ENCODE measurements at places on chromosomes 13 and 19.

GRCh38 chr19:52590728-52591127 is 20.6 kb downstream of the ZNF701 start:
- H3K27me3 ChIP-seq = no peaks in the 10 kb centered on the region
- H3K36me3 ChIP-seq = peaks cover 58% of the 10 kb centered on the region
- peak; percentile 7 for DNase-seq
- H3K27ac ChIP-seq = no peak overlapping the region
- H3K4me3 ChIP-seq = no peak overlapping the region
- H3K4me1 ChIP-seq = no peaks in the 10 kb centered on the region

DNA sequence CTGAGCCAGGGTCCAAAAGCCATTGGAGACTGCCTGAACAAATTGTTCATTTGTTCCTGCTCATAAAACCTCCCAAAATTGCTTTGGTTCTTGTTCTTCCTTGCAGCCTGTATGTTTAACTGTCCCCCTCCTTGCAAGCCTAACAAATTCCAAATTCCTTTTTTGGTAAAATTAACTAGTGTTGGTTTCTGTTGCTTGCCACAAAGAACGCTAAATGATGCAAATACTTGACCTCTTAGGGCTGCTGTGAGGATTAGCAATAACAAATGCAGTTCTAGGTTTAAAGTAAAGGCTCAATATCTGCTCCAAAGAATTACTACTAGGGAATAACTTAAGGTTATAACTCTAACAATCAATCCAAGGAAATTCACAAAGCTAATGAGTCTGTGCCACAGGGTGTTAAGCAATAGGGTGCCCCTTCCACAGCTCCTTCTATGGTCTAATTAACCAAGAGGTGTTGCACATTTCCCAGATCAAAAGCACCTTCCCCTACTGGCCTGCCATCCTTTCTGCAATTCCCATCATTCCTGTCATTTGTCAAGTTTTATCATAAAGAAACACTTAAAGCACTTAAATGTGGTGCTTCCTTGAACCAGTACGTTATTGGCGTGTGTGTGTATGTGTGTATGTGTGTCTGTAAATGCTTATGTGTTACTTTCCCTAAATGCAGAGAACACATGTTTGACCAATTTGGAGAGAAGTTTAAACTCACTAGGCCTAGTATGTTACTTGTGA is 110.2 kb downstream of the RAP2A start:
- no peak overlapping the region for H3K27ac ChIP-seq
- no peak for DNase-seq
- no peaks in the 10 kb centered on the region for H3K27me3 ChIP-seq
- no peaks in the 10 kb centered on the region for H3K36me3 ChIP-seq
- H3K4me3 ChIP-seq = no peak overlapping the region

GRCh38 chr13:107065036-107065435 is 497.1 kb upstream of the ARGLU1 start:
- H3K36me3 ChIP-seq = no peaks in the 10 kb centered on the region
- H3K4me1 ChIP-seq = no peaks in the 10 kb centered on the region
- H3K27ac ChIP-seq = no peak overlapping the region
- no peak for DNase-seq
- H3K27me3 ChIP-seq = no peaks in the 10 kb centered on the region

DNA sequence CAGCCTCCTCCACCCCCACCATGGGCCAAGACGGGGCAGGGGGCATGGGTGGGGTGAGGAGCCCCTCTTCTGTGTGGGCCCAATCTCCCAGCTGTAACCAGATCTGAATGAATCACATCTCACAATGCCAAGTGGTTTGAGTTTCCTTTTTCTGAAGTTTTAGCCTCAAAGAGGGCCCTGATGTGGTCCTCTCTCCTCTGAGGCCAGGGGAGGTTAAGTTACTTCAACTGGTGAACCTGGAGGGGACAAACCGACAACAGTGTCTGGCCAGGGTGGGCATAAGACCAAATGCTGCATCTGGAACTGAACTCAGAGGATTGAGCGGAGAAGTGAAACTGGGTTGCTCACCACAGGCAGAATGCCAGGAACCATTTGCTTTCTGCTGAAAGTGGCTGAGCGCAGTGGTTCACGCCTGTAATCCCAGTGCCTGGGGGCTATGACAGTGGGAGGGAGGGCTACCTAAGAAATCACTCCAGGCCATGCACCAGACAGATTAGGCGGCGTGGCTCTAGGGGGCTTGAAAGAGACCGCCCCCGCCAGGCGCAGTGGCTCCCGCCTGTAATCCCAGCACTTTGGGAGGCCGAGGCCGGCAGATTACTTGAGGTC is 15.4 kb upstream of the IRGC start:
- DNase-seq = peak; percentile 75
- no peak overlapping the region for H3K4me3 ChIP-seq
- no peak overlapping the region for H3K27ac ChIP-seq
- no peaks in the 10 kb centered on the region for H3K27me3 ChIP-seq
- no peaks in the 10 kb centered on the region for H3K36me3 ChIP-seq
